ENCODE measurements at places on chromosomes 12 and 14.

GRCh38 chr12:103308396-103308795 is 187.4 kb downstream of the C12orf42 start:
- no peak for DNase-seq

DNA sequence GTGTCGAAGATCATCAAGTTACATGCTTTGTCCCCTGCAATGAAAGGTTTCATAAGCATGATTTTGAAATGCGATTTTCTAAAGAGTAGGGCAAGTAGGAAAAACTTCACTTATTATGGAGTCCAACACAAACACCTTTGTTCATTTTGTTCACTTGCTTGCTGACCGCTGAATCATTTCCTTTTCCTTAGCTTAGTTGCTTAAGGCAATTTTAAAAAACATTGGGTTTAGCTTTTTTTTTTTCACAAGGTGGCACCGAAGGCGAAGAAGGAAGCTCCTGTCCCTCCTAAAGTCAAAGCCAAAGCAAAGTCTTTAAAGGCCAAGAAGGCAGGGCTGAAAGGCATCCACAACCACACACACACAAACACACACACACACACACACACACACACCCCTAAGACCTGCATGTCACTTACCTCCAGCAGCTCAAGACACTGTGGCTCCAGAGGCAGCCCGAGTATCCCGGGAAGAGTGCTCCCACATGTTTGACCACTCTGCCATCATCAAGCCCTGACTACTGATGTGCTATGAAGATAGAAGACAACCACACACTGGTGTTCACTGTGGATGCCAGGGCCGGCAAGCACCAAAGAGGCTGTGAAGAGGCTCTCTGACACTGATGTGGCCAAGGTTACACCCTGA is 11.4 kb downstream of the MANSC1 start:
- no peak for DNase-seq

DNA sequence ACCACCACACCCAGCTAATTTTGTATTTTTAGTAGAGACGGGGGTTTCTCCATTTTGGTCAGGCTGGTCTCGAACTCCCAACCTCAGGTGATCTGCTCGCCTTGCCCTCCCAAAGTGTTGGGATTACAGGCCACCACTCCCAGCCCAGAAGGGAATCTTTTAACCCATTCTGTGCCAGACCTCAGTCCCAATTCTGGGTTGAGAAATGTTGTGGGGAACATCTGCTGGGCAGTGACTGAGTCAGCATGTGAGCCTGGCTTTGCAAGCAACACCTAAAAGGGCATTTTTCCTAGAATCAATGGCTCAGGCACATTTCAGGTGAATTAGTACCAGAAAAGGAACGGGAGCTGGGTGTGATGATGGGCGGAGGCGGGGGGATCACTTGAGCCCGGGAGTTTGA is 7.6 kb upstream of the SPATS2 start:
- DNase-seq: no peak

- no peak for DNase-seq
Observed at GRCh38 chr12:78278706-78279190, 448.1 kb downstream of the NAV3 start.

DNA sequence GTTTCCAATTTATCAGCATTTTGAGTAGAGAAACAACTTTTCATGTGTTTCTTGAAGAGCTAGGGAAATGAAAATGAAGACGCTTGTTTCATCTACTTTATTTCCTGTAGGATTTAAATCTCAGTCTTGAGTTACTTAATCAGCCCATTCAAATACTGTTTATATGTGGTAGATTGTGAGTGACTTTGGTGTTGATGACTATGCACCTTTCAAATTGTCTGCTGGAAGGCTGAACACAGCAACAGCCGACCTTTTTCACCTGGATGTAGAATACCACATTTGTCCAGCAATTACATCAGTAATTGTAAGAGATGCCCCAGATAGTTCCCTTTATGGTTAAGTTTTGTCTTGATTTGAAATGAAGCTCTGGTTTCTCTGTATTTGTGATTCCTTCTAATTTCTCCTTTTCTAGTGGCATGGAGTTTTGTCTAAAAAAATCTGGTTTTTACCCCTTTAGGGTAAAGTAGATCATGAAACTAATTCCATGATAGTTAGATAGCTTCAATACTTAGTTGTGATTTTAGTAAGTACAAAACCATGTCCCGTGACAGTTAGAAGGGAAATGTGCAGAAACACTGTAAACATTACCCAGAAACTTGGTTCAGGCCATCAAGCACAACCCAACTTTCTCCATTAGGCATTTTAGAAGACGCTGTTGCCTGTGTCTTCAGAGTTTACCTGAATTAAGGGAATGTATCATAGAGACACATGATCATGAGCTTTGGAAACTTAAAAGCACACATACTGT is 165.0 kb downstream of the SRGAP1 start:
- DNase-seq: no peak

GRCh38 chr14:101075025-101075800 is 171.7 kb upstream of the RTL1 start:
- DNase-seq: no peak

DNA sequence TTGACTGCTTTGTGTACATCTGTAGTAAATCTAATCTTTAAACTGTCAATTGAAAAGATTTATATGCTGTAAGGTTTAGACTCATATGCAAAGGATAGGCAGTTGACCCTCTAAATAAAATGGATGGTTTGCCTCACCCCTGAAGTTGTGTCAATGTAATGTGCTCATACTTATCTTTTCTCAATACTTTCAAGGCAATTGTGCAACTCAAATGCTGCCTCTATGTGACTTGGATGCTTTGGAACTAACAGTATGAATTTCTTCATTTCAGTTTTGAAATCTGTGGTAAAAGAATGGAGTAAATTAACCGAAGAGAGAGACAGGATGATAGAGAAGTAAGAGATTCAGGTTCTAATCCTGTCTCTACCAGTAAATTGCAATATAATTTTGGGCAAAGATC is 9.7 kb downstream of the PDE6H start:
- DNase-seq: no peak

GRCh38 chr14:52650774-52651173 is 44.6 kb downstream of the ERO1A start:
- no peak for DNase-seq

DNA sequence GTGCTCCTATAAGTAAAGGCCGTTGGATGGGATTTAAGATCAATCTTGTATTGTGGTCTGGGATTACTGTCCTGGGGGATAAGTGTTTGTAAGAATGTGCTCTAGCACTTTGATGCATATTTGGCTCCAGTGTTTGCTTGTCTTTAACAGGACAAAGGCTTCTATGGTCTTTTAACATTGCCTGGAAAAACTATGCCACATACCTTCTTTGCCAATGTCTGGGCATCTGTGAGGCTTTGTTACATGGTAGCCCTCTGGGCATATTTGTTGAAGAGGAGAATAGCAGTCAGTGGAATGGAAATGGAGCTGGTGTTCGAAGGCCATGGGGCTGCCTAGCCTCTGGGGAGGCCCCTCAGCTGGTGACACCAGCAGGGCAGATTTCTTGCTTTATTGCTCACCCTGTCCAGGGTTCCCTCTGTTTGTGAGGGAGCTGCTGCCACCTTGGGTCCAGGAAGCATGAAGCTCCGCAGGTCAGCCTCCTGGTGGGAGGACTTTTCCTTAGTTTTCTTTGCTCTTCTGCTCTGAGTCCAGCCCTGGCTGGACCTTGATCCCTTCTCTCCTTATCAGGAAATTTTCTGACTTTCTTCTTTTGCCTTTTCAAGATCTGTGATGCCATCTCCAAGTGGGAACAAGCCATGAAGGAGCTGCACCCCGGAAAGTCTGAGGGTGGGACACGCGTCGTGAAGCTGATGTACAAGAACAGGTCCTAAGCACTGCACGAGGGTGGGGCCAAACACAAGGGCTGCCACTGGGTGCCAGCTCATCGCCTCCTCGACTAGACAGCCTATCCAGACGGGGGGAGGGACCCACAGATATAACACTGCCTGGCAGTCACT is 19.5 kb downstream of the PIGH start:
- no peak for DNase-seq

DNA sequence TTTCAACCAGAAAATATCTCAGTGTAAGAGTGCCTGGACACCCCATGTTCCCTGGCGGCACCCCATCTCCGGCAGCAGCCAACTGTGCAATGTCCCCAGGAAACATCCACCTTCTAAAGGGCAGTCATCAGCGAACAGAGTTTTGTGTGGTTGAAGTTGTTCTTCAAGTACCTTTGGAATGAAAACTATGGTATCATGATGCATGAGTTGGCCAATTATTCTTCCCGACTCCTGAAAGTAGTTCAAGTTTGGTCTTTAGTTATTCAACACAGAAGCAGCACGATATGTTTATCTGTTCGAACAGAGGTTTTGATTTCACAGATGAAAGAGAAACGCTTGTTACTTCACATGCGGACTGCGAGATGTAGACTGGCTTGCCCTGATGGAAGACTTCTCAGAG is 21.1 kb upstream of the TTC7B start:
- no peak for DNase-seq

- DNase-seq: no peak
Observed at GRCh38 chr14:77139540-77140358, 1.8 kb downstream of the ZDHHC22 start.

- DNase-seq: no peak
Observed at GRCh38 chr12:74896186-74896585, 313.5 kb downstream of the KCNC2 start.

DNA sequence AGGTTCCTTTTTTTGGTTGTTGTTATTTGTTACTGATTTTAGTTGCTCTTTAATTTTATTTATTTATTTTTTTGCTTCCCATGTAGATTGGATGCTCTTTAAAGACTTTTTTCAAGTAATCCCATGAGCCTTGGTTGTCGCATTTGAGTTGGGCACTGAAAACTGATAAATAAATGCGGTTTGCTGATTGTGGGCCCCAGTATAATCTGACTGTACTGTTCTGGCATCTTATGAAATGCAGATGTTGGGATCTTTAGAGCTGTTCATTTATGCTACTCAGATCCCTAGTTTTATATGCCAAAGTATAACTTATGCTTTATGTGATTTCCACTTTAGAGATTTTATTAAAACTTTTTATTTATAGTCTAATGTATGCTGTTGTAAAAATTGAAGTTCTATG is 33.3 kb downstream of the WNK1 start:
- DNase-seq: no peak

- no peak for DNase-seq
Observed at GRCh38 chr14:94598816-94599655, 13.2 kb upstream of the SERPINA3 start.

GRCh38 chr14:61972711-61973110 is 210.5 kb downstream of the SNAPC1 start:
- DNase-seq: no peak

DNA sequence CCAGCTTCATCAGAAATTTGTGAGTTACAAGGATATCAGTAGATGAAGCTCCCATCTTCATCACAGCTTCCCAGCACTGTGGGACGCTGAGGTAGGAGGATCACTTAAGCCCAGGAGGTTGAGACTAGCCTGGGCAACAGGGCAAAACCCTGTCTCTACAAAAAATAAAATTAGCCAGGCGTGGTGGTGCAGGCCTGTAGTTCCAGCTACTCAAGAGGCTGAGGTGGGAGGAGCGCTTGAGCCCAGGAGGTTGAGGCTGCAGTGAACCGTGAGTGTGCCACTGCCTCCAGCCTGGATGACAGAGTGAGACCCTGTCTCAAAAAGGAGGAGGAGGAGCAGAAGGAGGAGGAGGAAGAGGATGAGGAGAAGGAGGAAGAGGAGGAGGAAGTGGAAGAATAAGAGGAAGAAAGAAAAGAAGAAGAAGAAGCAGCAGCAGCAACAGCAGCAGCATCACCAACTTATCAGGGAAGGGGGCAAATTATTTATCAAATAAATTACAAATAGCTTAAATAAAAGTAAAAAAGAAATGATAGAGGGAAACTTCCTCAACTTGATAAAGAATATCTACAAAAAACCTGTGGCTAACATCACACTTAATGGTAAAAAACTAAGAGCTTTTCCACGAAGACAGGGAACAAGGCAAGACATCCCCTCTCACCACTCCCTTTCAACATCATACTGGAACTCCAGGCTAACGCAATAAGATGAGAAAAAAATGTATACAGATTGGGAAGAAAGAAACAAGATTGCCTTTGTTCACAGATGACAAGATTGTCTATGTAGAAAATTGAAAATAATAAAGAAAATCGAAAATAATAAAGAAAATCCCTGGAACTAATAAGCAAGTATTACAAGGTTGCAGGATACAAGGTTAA is 69.6 kb downstream of the NINJ2 start:
- no peak for DNase-seq

- DNase-seq: no peak
Observed at GRCh38 chr12:77941401-77941800, 110.7 kb downstream of the NAV3 start.

- no peak for DNase-seq
Observed at GRCh38 chr14:91377700-91378652, 39.6 kb downstream of the CCDC88C start.

DNA sequence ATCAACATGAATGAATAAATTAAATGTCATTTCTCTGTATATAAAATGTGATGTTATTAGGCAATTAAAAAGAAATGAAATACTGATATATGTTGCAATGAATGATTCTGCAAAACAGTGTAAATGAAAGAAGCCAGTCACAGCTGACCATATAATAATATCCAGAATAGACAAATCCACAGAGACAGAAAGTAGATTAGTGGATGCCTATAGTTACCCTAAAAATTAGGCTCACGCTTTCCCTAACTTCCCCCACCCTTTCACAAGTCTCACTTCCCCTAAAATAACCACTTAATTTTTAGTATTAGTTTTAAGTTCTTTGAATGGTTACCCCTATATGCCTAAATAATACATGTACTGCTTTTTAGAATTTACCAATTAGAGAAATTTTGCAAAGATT is 348.9 kb upstream of the FAR2 start:
- DNase-seq: no peak
